ENCODE measurements at places on chromosomes 1 and 21.

GRCh38 chr1:70587872-70588366 is 176.9 kb downstream of the CTH start:
- no peak for DNase-seq

- no peak for DNase-seq
Measured at GRCh38 chr21:45085700-45086099, 11.3 kb downstream of the ADARB1 start.

- DNase-seq = no peak
Measured at GRCh38 chr1:12454406-12455391, 163.3 kb downstream of the DHRS3 start.

DNA sequence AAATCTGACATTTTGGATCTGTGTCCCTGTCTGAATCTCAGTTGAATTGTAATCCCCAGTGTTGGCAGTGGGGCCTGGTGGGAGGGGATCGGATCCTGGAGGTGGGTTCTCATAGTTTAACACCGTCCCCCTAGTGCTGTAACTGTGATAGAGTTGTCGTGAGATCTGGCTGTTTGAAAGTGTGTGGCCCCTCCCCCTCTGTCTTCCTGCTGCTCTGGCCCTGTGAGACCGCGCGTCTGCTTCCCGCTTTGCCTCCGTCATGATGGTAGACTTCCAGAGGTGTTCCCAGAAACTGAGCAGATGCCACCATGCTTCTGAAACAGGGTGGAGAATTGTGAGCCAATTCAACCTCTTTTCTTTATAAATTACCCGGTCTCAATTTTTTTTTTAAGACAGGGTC is 25.0 kb downstream of the AGPAT3 start:
- no peak for DNase-seq

DNA sequence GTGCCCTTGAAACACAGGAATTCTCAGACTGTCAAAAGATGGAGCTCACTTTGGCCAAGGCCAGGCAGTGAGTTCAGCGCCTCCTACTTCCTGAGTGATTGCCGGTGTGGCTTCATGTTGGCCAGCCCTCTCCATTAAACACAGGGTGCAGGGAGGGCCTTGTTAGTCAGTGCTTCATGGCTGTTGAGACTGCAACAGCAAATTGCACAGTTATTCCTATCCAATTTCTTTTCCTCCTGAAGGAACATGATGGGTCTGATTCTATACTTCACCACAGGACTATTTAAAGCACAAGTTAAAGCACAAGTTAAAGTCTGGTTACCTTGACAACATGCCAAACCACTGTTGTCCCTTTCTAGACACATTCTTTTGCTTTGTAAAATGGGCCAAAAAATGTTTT is 156.6 kb downstream of the SIPA1L2 start:
- peak; percentile 37 for DNase-seq

GRCh38 chr1:32063261-32063681 is 9.5 kb upstream of the TMEM39B start:
- peak; percentile 76 for DNase-seq

- DNase-seq = peak; percentile 25
Measured at GRCh38 chr1:34547046-34547674, 207.7 kb upstream of the GJB5 start.

DNA sequence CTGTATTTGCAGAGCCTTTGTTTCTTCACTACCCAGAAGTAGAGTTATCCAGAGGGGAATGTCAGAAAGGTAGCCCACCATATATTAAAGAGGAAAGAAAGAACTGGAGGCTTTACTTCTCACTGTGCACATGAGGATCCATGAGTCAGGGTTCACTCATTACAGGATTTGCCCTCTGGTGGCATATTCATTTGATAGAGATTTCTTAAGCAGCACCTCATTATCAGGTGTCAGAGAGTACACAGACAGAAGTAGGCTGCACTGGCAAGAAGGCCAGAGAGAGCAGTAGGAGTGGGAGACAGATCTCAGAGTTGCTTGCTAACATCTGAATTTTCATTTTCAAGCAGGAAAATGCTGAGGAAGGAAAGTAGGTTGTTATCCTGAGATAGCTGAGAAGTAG is 123.8 kb downstream of the PIK3R3 start:
- no peak for DNase-seq

DNA sequence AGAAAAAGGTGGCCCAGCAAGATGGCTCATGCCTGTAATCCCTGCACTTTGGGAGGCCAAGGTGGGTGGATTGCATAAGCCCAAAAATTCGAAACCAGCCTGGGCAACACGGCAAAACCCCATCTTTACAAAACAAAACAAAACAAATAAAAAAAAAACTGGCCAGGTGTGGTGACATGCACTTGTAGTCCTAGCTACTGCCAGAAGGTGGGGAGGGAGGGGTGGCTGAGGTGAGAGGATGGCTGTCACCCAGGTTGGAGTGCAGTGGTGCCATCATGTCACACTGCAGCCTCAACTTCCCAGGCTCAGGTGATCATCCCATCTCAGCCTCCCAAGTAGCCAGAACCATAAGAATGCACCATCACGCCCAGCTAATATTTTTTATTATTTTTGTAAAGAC is 22.8 kb downstream of the RERE start:
- DNase-seq = no peak

GRCh38 chr1:14094611-14095400 is 394.8 kb downstream of the PRDM2 start:
- DNase-seq = peak; percentile 32

DNA sequence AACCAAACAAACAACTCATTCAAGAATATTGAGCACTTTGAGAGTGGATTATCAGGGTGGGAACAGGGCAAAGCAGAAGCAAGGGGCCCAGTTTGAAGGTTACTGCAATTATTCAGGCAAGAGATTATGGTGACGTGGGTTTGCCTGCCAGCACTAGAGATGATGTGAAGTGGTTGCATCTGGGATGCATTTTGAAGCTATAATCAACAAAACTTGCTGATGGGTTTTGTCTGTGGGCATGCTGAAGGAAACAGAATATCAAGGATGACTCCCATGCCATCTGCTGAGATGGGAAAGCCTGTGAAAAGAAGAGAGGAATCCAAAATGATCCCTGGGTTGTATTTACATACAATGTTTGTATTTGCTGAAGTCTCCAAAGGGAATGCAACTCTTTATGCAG is 224.3 kb upstream of the GREM2 start:
- no peak for DNase-seq

- no peak for DNase-seq
Measured at GRCh38 chr1:60503266-60503925, 429.8 kb upstream of the C1orf87 start.

GRCh38 chr1:41804176-41804575 is 114.5 kb downstream of the HIVEP3 start:
- DNase-seq = no peak

DNA sequence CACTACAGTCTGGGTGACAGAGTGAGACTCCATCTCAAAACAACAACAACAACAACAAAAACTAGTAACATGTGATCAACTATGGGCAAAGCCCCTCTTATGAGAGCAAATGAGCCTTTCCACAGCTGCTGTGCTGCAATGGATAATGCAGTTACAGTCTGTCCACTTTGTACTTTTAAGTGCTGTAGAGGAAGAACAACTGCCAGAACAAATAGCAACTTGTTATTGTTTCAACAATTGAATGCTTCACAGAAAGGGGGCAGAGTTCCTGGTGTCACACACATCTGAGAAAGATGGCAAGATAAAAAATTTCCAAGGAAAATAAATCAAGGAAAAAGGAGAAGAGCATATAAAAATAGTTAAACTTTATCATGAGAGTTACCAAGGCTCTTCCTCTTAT is 243.6 kb upstream of the DMRTA2 start:
- DNase-seq = no peak

DNA sequence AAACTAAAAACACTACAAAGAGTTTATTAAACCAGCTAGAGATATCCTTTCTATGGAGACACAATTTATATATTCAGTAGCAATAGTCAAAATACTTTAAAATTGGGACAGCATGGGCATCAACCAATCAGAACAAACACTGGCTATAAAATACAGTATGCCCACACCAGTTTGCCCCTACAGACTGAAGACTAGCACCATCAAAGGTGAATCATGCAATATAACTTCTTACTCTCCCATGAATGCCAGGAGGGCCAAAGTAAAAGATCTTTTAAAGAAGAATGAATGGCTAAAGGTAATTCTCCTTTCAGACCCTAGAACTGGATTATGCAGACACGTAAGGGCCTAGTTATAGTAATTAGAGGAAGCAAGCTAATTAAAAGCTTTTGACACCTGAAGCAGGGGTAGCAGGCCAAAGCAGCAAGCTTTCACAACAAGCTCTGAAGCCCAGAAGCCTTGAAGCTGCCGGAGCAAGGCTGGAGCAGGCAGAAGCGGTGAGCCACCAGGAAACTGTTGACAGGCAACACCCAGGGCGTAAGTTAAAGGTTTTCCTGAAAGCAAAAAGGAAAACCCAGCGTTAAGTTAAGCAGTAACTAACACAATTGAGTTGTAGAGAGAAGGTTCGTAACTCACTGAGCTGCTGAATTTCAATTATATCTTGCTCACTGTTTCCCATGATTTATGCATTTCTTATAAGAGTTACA is 99.3 kb downstream of the CDC42BPA start:
- no peak for DNase-seq

DNA sequence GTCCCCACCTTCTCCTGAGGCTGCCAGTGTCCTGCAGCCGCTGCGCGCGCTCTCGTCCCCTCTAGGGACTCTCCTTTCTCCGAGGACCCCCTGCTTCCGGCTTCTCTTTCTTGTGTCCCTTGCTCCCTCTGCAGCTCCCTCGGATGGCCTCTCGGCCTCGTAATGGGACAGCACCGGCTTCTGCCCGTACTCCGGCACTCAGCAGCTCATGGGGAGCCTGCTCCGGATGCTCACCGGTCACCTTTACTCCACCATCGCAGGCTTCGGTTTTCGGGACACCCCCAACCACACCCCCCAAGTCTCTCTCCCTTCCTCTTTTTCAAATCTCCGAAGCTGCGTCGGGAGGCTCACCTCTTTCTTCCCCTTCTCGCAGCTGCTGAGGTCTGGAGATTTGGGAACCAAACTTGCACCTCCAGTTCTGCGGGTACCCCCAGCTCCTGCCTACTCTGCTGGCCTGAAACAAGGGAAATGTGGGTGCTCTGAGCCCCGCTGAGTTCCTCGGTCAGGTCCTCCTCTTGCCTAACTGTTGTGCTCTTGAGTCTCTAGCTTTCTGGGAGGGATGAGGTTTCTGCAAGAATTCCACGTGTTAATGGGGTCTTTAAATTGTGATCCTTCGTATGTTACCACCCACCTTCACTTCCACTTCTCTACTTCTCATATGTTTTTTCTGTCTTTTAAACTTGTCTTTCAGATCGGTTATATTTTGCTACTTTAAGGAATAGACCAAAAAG is 930 bp downstream of the CDC14A start:
- DNase-seq = peak; percentile 46

- no peak for DNase-seq
Measured at GRCh38 chr1:174358344-174358743, 89.4 kb upstream of the GPR52 start.

- DNase-seq = no peak
Measured at GRCh38 chr1:24415910-24416665, 486 bp downstream of the NIPAL3 start.

- DNase-seq = peak; percentile 46
Measured at GRCh38 chr1:89525169-89525855, 683 bp downstream of the LRRC8B start.

- DNase-seq = no peak
Measured at GRCh38 chr1:204858363-204858821, 12.3 kb upstream of the NFASC start.

DNA sequence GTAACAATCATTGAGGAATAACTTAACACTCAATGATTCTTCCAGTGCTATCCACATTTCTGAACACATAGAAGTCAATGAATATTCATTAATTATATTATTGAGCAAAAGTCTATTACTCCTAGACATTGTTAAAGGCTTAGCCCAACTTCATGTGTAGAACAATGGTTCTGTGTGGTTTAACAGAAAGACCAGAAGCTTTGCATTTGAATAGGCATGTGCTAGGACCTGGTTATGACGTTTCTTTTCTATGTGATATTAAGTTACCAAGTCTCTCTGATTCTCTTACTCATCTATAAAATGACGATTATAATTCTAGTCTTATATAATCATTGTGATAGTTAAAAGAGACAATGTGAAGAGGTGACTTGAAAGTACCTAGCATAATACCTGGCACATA is 5.2 kb downstream of the NTMT2 start:
- no peak for DNase-seq

GRCh38 chr1:87243573-87243972 is 85.1 kb upstream of the LMO4 start:
- no peak for DNase-seq

GRCh38 chr1:25873120-25873519 is 2.4 kb downstream of the PAQR7 start:
- DNase-seq = no peak

- DNase-seq = no peak
Measured at GRCh38 chr1:43773821-43774220, 66.5 kb downstream of the ST3GAL3 start.

DNA sequence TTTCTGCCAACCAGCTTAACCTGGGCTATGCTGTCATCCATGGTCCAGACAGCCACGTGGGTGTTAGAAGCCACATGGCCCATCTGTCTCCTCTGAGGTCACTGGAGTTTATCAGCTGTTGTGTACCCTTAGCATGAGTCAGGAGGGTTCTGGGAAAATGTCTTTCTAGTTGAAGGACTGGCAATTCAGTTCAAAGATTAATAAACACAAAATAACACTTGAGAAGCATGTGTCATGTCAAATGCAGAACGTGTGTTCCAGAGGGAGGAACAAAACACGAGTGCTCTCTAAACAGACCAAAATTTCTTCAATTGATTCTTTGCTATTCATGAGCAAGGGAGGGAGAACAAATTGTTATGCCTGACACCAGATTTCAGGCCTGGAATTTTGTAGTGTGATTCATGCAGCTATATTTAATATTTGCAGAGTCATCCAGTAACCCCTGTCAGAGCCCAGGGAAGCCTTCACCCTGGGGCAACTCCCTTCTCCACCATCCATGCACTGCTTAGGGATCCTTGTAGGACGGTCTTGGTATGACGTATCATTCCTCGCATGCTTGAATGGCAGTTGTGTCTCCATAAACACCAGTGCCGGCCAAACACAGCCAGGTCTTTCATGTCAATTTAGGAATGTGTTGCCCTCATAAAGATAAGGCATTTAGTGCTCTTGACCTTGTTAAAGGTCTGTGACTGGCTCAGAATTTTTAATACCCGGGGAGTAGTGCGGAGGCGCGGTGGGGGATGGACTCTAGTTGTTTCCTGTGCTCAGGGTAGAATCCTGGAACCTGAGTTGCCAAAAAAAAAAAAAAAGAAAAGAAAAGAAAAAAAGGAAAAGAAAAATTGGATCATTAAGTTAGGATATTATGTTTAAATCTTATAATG is 27.7 kb upstream of the DYRK1A start:
- DNase-seq = peak; percentile 66

- DNase-seq = no peak
Measured at GRCh38 chr1:43021547-43022474, 63.1 kb upstream of the SLC2A1 start.

GRCh38 chr21:23021481-23021880 is 2023.3 kb downstream of the NCAM2 start:
- no peak for DNase-seq

GRCh38 chr1:17929224-17929623 is 174.1 kb downstream of the ACTL8 start:
- no peak for DNase-seq

All from HEK293T (cell line).